Ecto neural progenitor cell (in vitro differentiated cells): ENCODE measurements at places on chromosomes 2 and 18.

- no peak for DNase-seq
Observed at GRCh38 chr2:144490017-144490416, 29.9 kb downstream of the ZEB2 start.

DNA sequence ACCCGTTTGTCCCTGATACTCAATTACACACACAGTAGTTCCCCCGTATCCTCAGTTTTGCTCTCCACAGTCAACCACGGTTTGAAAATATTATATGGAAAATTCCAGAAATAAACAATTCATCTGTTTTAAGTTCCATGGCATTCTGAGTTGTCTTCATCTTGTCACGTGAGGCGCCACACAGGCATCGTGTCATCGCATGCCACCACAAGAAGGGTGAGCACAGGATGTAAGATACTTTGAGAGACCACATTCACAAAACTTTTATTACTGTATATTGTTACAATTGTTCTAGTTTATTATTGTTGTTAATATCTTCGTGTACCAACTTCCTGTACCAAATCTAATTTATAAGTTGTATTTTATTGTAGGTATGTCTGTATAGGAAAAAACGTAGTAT is 17.7 kb downstream of the ADNP2 start:
- no peak for DNase-seq

GRCh38 chr2:118380915-118381653 is 292.8 kb downstream of the INSIG2 start:
- DNase-seq = no peak

- no peak for DNase-seq
Observed at GRCh38 chr18:53944721-53945120, 279.7 kb downstream of the MBD2 start.

GRCh38 chr2:186032102-186032738 is 293.6 kb downstream of the FSIP2 start:
- DNase-seq = no peak

DNA sequence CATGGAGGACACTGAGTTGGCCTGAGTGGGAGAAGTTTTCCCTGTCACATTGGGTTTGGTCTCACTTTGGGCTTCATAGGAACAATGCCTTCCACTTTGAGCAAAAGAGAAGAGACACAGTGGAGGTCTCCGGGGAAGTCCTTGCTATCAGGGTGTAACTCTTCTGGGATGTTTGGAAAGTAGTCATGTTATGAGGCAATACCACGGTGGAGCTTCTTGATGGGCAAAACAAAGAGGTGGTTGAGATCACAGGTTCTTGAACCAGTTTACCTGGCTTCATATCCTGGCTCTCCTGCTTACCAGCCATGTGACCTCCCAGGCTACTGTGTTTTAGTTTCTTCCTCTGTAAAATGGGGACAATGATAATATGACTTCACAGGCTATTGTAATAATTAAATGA is 478.6 kb downstream of the SLC4A3 start:
- no peak for DNase-seq

GRCh38 chr2:130755256-130756052 is at the start of gene AMER3:
Gene AMER3, plus strand, starts transcription at chr2:130755540. Its CDS starts 6,533 bp downstream, at chr2:130762073.
- DNase-seq = peak; percentile 74

DNA sequence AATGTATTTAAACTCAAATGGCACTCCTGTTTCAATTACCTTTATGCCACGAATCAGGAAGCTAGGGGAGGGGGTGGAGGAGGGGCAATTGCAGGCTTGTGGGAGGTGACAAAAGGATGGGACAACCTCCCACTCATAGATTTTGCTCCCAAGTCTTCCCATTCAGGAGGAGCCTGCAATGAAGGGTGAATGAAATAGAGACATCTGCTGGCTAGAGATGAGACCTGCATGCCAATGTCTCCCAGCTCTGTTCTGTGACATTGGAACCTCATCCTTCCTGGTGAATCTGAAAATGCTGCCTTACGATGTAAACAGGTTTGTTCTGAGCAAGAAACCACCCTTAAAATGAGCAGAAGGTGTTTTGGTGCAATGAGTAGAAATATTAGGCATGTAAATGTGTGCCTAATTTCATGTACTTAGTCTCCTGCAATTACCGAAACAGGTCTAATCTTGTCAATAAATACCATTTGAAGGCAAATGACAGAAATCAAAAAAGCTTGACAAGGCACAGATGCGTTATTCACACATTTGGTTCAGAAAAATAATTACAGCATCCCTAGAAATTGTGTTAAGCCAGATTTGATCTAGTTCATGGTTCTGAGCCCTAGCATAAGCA is 2.7 kb upstream of the PID1 start:
- peak; percentile 62 for DNase-seq

- DNase-seq = no peak
Observed at GRCh38 chr2:108942888-108943287, 46.1 kb downstream of the EDAR start.

- no peak for DNase-seq
Observed at GRCh38 chr2:37168217-37168981, 11.6 kb upstream of the EIF2AK2 start.

DNA sequence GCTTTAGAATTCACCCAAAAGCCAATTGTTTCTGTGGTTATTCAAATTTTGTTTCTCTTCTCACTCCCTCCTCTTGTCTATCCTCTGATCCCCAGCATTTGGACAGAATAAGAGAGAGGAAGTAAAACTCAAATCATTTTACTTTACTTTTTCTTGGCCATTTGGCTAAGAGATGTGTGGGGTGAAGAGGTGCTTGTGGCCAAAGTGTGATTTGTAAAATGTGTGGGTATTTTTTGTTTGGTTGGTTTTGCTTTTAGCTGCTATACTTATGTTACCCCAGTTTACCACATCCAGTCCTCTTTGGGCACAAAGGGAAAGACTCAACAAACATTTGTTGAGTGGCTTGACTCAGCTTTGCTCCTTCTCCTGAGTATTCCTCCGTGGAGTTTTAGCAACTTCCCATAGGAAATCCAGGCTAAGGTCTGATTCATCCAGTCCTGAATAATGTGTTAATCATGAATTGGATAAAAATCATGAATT is 109.1 kb upstream of the CYP1B1 start:
- DNase-seq = no peak

GRCh38 chr2:1854729-1855547 is 110.6 kb upstream of the PXDN start:
- DNase-seq = peak; percentile 78

GRCh38 chr18:44802508-44802907 is 121.8 kb downstream of the SETBP1 start:
- DNase-seq = no peak

GRCh38 chr18:2805970-2806943 is 40.5 kb upstream of the EMILIN2 start:
- no peak for DNase-seq

GRCh38 chr2:144128130-144128746 is 391.7 kb downstream of the ZEB2 start:
- DNase-seq = no peak

DNA sequence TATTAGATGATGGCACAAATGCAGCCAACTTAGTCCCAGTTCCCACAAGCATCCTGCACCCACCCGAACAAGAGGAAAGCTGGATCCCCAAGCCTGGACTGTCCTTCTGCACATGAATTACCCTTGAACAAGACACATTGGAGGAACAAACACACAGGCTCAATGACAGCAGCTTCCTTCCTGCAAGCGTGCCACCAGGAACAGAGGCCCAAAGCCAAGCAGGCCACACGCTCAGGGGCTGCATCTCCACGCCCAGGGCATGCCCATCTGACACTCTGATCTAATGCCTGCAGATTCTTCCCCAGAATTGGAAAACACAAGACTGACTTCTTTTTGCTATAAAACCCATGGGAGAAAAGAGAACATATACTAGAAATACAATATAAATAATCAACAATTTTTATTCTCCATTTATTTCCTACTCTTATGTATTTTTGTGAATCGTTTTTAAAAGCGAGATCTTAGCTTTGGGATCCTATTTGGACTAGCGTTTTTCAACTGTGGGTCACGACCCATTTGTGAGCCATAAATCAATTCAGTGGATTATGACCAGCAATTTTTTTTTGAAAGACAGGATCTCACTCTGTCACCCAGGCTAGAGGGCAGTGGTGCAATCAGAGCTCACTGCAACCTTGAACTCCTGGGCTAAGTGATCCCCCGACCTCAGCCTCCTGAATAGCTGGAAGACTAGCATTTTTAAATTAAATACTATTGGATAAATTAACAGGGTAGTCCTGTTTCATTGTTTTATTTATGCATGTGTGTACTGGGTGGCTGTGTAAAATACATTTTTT is 34.4 kb downstream of the PSTPIP2 start:
- DNase-seq = no peak

GRCh38 chr2:239895669-239896068 is 129.5 kb downstream of the NDUFA10 start:
- no peak for DNase-seq

- DNase-seq = no peak
Observed at GRCh38 chr2:16000642-16001041, 60.3 kb downstream of the MYCN start.

- peak; percentile 81 for DNase-seq
Observed at GRCh38 chr2:31138037-31138962, at the start of gene GALNT14. Gene GALNT14, minus strand, starts transcription at chr2:31138440. Its CDS starts 354 bp downstream, at chr2:31138086.

DNA sequence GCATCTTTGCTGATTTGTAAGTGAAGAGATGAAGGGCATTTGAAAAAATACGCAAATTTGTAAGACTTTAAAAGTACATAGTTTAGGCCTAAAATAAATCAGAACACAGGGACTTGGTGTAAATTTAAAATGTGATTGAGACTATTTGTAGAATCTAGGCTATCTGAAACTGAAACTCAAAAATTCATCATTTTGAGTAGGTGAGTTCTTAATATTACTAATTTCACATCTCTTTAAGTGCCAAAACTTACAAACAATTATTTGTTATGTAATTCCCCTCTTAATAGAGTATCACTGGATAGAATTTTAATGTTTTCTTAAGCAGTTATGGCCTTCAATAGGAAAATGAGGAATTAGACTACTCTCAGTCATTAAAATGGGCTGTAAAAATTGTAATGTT is 14.0 kb upstream of the HRH4 start:
- no peak for DNase-seq

GRCh38 chr2:75595541-75596395 is 35.0 kb upstream of the EVA1A start:
- DNase-seq = no peak

DNA sequence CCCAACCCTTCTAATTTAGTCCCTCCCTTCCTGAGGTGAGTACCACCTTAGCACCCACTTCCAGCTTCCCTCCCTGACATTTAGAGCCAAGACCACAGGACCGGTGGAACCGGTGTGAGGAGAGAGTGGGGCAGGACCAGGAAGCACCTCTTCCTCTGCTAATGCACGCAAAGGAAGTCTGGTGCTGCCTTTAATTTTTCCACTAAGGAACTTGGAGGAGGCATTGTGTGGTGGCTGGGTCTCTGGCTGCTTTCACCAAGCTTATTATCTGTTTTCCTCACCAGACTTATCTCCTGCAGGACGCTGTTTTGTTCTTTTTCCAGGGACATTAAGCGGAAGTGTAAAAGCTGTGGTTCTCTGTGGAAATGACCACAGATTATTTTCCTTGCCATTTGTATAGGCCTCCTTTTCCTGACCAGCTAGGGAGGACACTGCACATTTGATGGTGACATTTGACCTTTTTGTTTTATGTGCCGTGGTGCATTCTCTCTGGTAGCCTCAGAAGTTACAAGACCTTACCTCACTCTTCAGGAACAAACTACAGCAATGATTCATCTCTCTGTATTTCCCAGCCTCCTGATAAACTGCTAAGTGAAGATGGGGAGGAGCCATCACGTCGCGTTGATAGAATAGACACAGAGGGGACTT is 39.8 kb upstream of the SPTBN1 start:
- no peak for DNase-seq

- no peak for DNase-seq
Observed at GRCh38 chr2:110853516-110853915, 121.1 kb downstream of the ACOXL start.

- no peak for DNase-seq
Observed at GRCh38 chr18:50439460-50440015, 64.7 kb downstream of the SKA1 start.

DNA sequence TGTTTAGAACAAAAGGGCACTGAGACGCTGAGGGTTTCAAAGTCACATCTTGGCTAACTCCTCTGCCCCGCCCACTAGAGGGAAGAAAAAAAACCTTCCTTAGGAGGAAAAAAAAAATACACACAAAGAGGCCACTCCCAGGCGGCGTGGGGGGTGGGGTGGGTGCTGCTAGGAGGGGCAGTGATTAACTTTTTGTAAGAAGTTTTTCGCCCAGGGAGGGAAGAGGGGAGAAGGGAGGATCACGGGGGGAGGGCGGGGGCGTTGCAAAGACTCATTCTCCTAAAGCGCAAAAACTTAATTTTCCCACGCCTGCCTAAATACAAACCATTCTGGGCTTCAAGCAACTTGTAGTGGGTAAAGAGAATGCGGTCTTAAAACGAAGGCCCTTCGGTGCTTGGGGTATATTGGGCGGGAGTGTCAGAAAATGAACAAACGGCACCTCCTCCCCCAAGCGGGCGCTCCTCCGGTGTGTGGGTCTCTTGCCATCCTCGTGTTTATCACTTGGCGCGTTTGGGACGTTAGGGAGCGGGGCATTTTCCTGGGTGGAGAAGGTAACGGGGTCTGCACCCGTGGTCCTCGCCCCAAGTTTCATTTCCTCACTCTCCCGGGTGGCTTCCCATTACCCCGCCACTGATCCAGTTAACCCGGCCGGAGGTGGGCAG is 1.7 kb downstream of the CXCR4 start:
- DNase-seq = peak; percentile 68

GRCh38 chr2:33131111-33131510 is 184.4 kb downstream of the LTBP1 start:
- DNase-seq = no peak

DNA sequence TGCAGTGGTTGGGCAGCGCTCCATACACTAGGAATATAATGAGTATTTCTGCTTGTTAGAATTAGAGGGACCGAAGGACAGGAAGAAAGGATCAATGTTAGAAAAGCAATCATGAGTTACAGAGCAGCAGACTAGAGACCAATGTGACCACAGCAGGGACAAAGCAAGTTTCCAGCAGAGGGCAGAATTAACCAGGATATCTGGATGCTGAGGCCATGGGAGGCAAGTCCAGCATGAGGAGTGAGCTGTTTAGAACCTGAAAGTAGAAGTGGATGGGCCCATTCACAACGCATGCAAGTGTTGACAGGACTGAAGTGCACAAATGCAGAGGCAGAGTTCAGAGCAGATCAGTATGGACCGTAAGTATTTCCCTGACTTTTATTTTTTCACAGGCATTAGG is 910.4 kb upstream of the GYPC start:
- DNase-seq = peak; percentile 61

- DNase-seq = no peak
Observed at GRCh38 chr18:36661999-36662398, 166.8 kb downstream of the TPGS2 start.

GRCh38 chr18:26403491-26403890 is 144.9 kb downstream of the KCTD1 start:
- no peak for DNase-seq

GRCh38 chr2:106991866-106992265 is 105.9 kb upstream of the ST6GAL2 start:
- no peak for DNase-seq

GRCh38 chr2:7437716-7438632 is 520.8 kb downstream of the RNF144A start:
- no peak for DNase-seq

DNA sequence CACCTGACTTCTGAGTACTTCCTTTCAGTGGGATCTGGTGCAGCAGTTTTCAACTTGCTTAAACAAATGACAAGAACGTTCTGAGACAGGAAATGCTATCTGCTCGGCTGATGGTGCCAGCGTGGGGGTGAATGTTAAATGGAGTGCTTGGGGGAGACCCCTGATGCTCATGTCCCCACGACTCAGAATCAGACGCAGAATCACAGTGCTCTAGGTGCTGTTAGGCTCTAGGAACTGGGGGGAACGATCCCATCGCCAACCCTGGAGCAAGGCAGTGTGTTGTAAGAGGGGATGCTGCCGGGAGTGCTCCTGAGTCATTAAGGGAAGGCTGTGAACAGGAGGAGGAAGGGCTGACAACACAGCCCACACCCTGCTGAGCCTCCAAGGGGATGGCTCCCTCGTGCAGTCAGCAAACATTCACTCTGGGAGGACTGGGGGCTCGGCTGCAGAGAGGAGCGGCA is 34.1 kb upstream of the KCNF1 start:
- peak; percentile 28 for DNase-seq
